ENCODE measurements at places on chromosomes 7 and 10. TPM values are rescaled to one million over a fixed set of nuclear protein-coding genes. Genes with fewer than 3 reads are reported as not detected.

DNA sequence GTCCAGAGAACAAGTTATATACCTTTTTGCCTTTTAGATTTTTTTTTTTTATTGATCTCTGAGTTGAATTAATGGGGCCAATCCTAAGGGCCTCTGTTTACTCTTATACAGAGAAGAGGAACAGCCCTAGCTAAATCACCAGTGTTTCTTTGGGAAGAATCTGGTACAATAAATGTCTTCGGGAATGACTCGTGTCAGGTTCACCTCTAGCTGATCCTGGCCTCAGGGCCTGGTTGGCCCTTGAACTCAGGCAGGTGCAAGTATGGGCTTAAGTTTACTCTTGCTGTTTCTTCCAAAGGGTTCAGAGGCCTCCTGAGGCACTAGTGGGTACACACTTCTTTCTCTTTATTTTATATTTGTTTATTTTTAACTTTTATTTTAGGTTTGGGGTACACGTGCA, 71.0 kb downstream of the LRMDA start:
- no peaks in the 10 kb centered on the region for H3K36me3 ChIP-seq
- no peak for DNase-seq
- H3K27me3 ChIP-seq: peaks cover 2% of the 10 kb centered on the region
- H3K4me3 ChIP-seq: no peak overlapping the region
- no peak overlapping the region for H3K27ac ChIP-seq
- H3K4me1 ChIP-seq: no peaks in the 10 kb centered on the region

GRCh38 chr7:57388761-57389160, 61.2 kb upstream of the ZNF716 start:
- H3K27me3 ChIP-seq: no peaks in the 10 kb centered on the region
- no peaks in the 10 kb centered on the region for H3K4me1 ChIP-seq
- no peak overlapping the region for H3K4me3 ChIP-seq
- H3K27ac ChIP-seq: no peak overlapping the region
- no peak for DNase-seq

DNA sequence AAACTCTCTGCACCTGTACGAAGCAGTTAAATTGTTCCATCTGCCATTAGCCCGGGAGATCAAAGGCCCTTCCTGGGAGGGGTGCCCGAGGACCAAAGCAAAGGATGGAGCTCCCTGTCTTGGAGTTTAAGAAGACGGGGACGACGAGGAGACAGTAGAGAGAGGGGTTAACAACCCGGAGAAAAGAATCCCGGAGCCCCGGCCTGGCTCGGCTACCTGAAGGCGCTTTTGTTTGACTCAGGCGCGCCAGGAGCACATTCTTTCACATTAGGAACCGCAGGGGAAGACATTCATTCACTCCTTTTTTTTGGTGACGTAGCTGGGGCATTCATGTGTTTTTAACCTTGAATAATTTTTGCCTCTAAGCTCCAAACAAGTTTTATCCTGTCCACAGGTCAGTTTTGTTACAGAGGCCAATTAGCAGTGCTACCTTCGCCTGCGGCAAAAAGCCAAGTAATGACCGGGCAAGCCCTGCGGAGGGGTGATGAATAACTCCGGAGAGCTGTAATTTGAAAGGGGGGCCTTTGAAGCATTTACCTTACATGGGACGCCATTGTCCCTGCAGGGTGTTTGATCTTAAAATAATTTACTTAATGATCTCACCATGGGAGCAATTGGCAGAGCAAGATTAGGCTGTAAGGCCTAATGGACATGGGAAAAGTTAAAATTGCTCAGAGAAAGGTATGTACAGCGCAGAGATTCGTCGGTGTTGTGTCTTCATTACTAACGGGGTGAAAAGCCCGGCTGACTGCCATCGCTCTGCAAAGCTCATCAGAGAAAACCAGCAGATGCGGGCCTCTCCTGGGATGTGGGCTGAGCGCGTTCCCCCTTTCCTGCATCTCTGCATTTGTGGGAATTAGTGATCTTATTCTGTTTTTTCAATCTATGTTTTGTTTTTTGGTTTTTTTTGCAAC, 258.0 kb upstream of the SP4 start:
- no peaks in the 10 kb centered on the region for H3K36me3 ChIP-seq
- H3K27me3 ChIP-seq: peaks cover 54% of the 10 kb centered on the region
- no peaks in the 10 kb centered on the region for H3K4me1 ChIP-seq
- H3K27ac ChIP-seq: no peak overlapping the region

DNA sequence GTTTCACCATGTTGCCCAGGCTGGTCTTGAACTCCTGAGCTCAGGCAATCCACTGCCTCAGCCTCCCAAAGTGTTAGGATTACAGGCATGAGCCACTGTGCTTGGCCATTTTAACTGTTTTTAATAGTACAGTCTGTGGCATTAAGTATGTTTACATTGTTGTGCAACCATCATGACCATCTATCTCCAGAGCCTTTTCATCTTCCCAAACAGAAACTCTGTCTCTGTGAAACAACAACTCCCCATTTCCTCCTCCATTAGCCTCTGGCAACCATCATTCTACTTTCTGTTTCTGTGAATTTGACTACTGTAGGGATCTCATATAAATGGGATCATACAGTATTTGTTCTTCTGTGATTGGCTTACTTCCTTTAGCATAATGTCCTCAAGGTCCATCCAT, 48.3 kb upstream of the SEPHS1 start:
- no peaks in the 10 kb centered on the region for H3K36me3 ChIP-seq
- peaks cover 9% of the 10 kb centered on the region for H3K27me3 ChIP-seq
- DNase-seq: no peak

DNA sequence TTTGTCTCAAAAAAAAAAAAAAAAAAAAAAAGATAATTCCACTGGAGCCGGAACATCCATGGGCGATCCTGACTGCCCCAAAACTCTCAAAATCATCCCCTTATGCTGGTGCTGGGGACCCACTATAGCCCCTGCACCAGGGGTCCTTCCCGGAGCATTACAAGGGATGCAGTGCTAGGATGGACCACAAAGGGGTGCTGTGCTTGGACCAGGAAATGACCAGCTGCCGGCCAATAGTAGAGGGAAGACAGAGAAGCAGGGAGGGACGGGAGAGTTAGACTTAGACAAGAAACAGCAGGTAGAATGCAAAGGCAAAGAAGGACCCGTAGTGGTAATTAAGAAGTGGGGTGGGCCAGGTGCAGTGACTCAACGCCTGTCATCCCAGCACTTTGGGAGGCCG, 40.5 kb downstream of the RCC1L start:
- H3K4me3 ChIP-seq: no peak overlapping the region
- no peak overlapping the region for H3K27ac ChIP-seq
- no peaks in the 10 kb centered on the region for H3K27me3 ChIP-seq
- H3K36me3 ChIP-seq: no peaks in the 10 kb centered on the region
- H3K4me1 ChIP-seq: no peaks in the 10 kb centered on the region

The EPO gene
- total RNA-seq: not detected

The STOX1 gene
- total RNA-seq: 1.1 TPM

Data from activated CD4-positive, alpha-beta T cell treated with anti-CD3 and anti-CD28 coated beads, Interleukin-2, amount 10 ng/mL, durations not matched to agents 7 days and 5 days (primary cell).